ENCODE measurements at places on chromosomes 6 and 20. TPM values are rescaled to one million over a fixed set of nuclear protein-coding genes. Genes with fewer than 3 reads are reported as not detected.
A peak's percentile ranks its signal among the peaks of the same experiment; 100 is the strongest.

GRCh38 chr6:41670703-41671360, 32.6 kb downstream of the MDFI start:
- no peak overlapping the region for H3K4me3 ChIP-seq
- H3K27me3 ChIP-seq: peaks cover 16% of the 10 kb centered on the region
- DNase-seq: no peak
- H3K27ac ChIP-seq: no peak overlapping the region
- H3K4me1 ChIP-seq: no peaks in the 10 kb centered on the region

DNA sequence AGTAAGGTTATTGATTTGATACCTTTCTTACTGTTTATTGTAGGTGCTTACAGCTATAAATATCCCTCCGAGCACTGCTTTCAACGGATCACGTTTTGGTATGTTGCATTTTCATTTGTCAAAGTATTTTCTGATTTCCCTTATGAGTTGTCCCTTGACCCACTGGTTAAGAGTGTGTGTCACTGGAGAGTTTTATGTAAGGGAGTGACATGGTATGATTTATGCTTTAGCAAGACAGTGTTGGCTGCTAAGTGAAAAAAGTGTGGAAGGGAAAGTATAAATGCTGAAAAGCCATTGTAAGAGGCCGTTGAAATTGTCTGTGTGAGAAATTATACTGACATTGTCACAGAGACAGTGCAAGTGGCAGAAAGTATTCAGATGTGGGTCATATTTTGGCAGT, 72.0 kb downstream of the SYCP2 start:
- no peaks in the 10 kb centered on the region for H3K4me1 ChIP-seq
- no peak overlapping the region for H3K4me3 ChIP-seq
- no peak for DNase-seq
- no peaks in the 10 kb centered on the region for H3K27me3 ChIP-seq
- no peak overlapping the region for H3K27ac ChIP-seq

GRCh38 chr20:17990278-17990972, 21.6 kb downstream of the MGME1 start:
- H3K27me3 ChIP-seq: no peaks in the 10 kb centered on the region
- peaks cover 10% of the 10 kb centered on the region for H3K36me3 ChIP-seq
- H3K27ac ChIP-seq: no peak overlapping the region
- H3K4me3 ChIP-seq: no peak overlapping the region

DNA sequence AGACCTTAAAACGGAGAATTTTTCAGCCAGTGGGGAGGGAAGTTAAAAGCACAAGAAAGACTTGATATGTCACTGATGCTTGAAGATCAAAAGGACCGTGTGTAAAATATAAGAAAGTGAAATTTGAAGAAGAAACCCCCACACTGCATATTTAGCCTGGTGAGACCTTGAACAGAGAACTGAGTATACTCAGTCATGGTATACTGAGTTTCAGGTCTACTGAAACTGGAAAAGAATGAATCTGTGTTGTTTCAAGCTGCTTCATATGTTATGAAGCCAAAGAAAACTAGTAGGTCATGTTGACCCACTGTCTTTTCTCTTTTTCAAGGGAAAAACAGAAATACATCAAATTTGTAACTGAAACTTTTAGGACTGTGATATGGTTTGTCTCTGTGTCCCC, 443.8 kb upstream of the GJE1 start:
- no peak for DNase-seq
- H3K27ac ChIP-seq: no peak overlapping the region
- no peaks in the 10 kb centered on the region for H3K4me1 ChIP-seq
- H3K4me3 ChIP-seq: no peak overlapping the region
- no peaks in the 10 kb centered on the region for H3K27me3 ChIP-seq
- H3K36me3 ChIP-seq: no peaks in the 10 kb centered on the region

DNA sequence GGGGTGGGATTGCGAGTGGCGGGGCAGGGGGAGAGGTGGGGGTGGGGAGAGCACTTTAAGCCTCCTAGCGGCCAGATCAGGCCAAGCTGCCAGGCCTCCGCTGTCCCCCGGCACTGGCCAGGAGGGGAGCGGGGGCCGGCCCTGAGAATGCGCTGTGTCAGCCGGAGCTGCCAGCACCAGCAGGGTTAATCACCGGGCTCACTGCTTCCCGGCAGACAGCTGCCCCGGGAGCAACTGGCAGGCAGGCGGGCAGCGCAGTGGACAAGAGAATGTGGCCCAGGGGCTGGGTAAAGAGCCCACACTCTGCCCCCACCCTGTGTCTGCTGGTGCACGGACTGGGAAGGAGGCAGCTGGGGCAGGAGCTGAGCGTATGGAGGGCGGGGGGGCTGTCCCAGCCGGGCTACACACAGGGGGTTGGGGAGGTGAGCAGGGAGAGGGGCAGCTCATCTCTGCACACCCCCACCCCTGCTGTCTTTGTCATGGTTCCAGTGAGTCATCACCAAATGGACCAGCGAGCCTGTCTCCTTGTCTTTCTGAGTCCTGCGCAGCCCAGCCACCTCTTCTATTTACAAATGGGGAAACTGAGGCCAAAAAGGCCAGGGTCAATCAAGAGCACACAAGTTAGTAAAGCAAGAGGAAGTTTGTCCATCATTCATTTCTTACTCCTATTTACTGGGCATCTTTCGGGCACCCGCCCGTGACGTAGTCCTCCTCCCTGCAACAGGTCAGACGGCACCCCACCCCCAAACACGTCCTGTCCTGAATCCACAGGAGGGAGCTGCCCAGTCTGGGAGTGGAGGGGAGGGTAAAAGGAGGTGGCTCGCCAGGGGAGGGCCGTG, 2.1 kb upstream of the LAMA5 start:
- DNase-seq: no peak
- H3K27ac ChIP-seq: no peak overlapping the region
- H3K4me3 ChIP-seq: no peak overlapping the region

GRCh38 chr20:13302647-13303450, 81.8 kb downstream of the ISM1 start:
- H3K36me3 ChIP-seq: no peaks in the 10 kb centered on the region
- no peak overlapping the region for H3K4me3 ChIP-seq
- no peaks in the 10 kb centered on the region for H3K4me1 ChIP-seq
- DNase-seq: no peak
- H3K27me3 ChIP-seq: peaks cover 3% of the 10 kb centered on the region

- H3K4me1 ChIP-seq: no peaks in the 10 kb centered on the region
- peaks cover 3% of the 10 kb centered on the region for H3K27me3 ChIP-seq
- no peak for DNase-seq
- no peak overlapping the region for H3K4me3 ChIP-seq
Observed at GRCh38 chr6:160360955-160361354, 12.8 kb downstream of the SLC22A3 start.

DNA sequence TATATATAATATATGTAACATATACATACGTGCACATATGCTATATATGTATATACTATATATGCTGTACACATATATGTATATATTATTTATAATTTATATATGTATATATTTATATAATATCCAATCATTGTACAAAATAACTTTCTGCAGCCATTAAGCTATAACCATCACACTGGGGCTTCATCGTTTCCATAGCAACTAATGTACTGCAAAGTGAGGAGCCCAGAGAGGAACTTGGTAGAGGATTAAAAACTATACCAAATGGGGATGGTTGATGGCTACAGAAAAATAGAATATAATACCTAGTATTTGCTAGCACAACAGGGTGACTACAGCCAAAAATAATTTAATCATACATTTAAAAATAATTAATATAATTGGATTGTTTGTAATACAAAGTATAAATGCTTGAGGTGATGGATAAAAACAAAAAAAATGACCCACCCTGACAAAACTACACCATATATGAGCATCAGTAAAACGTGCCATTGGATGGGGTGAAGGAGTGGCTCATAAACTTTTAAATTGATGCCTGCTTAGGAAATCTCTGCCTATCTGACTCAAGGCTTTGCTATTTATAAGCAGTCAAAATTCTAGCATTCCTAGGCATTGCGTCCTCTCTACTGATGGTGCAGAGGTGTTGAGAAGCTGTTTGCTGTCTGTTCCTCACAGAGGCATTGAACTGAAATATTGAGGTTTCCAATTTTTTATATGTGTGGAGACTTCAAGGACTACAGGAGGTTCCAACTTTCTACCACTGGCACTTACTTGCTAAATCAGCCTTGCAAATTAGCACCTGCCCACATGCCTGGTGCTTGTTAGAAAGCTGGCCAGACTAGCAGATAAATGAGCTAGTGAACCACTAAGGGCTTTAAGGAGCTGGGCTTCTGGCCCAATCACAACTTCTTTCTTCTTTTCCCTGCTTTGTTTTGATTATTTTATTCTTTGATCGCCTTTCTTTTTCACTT, 190.1 kb downstream of the SCP2D1 start:
- no peak overlapping the region for H3K4me3 ChIP-seq
- H3K27me3 ChIP-seq: no peaks in the 10 kb centered on the region
- H3K27ac ChIP-seq: no peak overlapping the region
- H3K36me3 ChIP-seq: no peaks in the 10 kb centered on the region

GRCh38 chr6:6972456-6972855, 135.3 kb upstream of the RREB1 start:
- H3K36me3 ChIP-seq: no peaks in the 10 kb centered on the region
- peaks cover 4% of the 10 kb centered on the region for H3K4me1 ChIP-seq
- no peaks in the 10 kb centered on the region for H3K27me3 ChIP-seq

DNA sequence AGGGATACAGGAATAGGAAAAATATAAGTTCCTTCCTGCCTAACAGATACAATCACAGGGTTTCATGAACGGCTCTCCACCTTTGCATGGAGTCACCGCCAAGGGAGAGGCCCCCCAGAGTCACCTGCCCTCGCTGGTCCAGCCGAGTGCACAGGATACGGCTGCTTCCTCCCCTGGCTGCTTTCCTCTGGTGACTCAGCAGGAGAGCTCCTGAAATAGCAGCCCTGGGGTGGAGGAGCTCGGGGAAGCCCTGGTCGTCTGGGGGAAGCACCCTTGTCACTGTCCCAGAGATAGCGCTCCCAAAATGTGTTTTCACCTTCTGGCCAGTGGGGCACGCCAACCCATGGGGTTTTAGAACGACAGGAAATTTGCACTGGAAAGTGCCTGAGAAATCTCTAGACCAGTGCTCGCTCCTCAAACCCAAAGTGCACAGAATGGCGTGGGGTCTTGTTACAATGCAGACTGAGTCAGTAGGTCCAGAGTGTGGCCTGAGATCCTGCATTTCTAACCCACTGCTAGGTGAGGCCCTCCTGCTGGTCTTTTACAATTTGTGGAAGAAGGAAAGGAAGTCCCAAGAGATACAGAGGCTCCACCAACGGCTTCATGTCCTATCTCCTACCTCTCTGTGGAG, 35.9 kb upstream of the FAM50B start:
- H3K27me3 ChIP-seq: no peaks in the 10 kb centered on the region
- peak overlapping the region; percentile 12 for H3K4me3 ChIP-seq
- DNase-seq: no peak
- no peak overlapping the region for H3K27ac ChIP-seq

- H3K36me3 ChIP-seq: peaks cover 73% of the 10 kb centered on the region
- H3K27me3 ChIP-seq: no peaks in the 10 kb centered on the region
- H3K27ac ChIP-seq: peak overlapping the region; percentile 50
- peaks cover 31% of the 10 kb centered on the region for H3K4me1 ChIP-seq
Observed at GRCh38 chr6:158086504-158087223, 81.4 kb downstream of the SERAC1 start.

GRCh38 chr20:24444526-24445190, 24.8 kb upstream of the SYNDIG1 start:
- H3K27me3 ChIP-seq: peaks cover 4% of the 10 kb centered on the region
- H3K36me3 ChIP-seq: no peaks in the 10 kb centered on the region
- H3K4me3 ChIP-seq: no peak overlapping the region

DNA sequence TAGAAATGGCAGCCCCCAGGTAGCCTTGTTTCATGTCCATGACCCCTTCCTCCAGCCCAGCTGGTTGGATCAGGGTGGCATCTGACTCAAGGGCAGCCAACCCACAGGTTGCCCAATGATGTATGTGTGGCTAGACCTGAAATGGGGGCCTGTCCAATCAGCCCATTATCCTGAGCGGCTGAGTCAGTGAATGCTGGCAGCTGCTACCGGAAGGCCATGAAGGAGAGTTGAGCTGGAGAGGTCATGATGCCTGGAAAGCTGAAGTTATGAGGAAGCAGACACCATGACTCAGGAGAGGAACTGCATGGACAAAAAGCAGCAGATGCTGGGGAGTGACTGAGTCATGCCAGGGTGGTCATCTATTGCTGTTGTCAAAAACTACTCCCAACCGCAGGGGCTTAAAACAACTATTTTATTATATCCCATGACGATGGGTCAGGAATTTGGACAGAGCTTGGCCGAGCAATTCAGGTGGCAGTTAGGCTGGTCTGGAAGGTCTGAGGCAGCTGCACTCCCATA, 67.3 kb downstream of the MDGA1 start:
- no peaks in the 10 kb centered on the region for H3K36me3 ChIP-seq
- no peak overlapping the region for H3K4me3 ChIP-seq
- H3K4me1 ChIP-seq: peaks cover 38% of the 10 kb centered on the region
- DNase-seq: peak; percentile 100
- H3K27ac ChIP-seq: peak overlapping the region; percentile 78

GRCh38 chr6:15308435-15309213, 62.8 kb downstream of the JARID2 start:
- no peak overlapping the region for H3K27ac ChIP-seq
- no peaks in the 10 kb centered on the region for H3K27me3 ChIP-seq
- H3K36me3 ChIP-seq: no peaks in the 10 kb centered on the region
- H3K4me3 ChIP-seq: no peak overlapping the region
- peak; percentile 68 for DNase-seq

PPIL4 gene
- 39.2 TPM for total RNA-seq

FNDC1 gene
- 8.6 TPM for total RNA-seq

SOX18 gene
- 0.60 TPM for total RNA-seq

OR12D3 gene
- not detected for total RNA-seq

CRISP3 gene
- total RNA-seq: not detected

MOG gene
- total RNA-seq: not detected

MUCL3 gene
- not detected for total RNA-seq

CST4 gene
- total RNA-seq: not detected

PSORS1C1 gene
- 8.8 TPM for total RNA-seq

Measured in astrocyte (in vitro differentiated cells and primary cell).